ENCODE measurements at places on chromosomes 2 and 18.
A peak's percentile ranks its signal among the peaks of the same experiment; 100 is the strongest.

DNA sequence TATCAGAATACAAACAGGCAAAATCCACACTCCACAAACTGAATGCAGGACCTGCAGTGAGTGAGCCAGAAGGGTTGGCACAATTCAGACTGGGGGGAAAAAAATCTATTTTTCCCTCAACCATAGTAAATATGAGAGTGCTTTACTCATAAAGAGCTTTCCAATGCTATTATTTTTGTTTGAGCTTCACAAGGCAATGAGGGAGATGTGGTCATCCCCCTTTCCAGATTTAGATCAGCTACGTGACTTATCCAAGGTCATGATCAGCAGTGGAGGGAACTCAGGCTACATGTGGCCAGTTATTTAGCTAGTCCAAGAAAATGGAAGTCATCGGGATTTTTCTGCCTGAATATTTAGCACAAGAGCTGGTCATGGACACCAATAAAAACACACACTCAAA lies 120.4 kb upstream of the KLF7 start:
- no peak for DNase-seq

- peak; percentile 93 for DNase-seq
Observed at GRCh38 chr2:200405599-200406298, 99.3 kb downstream of the SPATS2L start.

DNA sequence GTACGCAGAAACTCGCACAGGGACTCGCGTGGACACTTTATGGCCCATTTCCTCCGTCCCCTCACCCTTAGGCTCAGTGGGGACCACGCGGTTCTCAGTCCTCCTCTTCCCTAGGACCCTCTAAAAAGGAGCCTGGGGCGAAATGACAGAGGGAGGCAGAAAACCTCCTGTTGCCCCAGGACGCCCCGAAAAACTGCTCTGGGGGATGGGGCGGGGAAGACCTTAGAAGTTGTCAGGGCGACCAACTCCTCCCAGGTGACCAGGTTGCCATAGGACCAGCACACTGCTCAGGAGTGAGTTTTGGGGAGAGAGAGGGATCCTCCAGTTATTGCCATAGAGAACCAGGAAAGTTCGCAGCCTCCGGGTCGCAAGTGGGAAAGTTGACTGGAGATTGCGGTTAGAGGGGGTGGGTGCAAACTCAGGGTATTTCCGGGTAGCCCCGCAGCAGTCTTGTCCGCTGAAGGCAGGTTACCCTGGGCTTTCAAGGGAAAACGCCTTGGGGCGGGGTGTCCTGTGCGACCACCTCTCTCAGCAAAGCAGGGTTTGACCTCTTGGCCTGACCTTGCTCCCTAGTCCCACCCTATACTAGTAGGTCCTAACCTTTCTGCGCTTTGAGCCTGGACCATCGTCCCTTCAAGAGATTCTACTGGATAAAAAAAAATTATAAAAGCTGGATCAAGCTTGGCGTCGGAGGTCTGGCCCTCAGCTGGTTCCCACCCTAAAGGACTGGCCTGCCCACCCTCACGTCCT lies 7.8 kb upstream of the PAX3 start:
- no peak for DNase-seq

DNA sequence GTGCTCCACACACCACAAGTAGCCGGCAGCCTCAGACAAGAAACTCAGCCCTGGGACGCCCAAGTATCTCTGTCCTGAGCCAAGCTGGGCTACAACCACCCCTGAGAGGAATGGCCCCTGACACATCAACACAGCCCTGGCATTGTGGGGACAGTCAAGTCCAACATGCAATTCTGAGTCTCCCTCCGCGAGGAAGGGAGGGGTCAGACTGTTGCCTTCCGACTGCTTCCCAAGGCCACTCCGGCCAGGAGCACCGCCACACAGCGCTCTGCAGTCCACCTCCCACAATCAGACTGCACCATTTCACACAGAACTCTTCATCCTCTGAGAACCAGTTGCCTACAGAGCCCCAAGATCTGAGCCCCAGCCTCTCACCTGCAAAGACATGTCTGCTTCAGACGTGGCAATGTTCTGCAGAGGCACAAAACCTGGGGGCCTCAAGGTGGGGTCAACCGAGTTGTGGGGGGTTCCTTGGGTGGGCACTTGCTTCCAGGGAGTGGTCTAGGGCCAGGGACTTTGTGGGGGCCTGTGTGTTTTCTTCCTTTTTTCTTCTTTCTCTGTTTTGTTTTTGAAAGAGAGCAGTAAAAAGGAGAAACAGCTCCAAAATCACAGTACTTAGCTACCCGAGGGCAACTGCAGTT lies 76.7 kb upstream of the SALL3 start:
- DNase-seq, result no peak

DNA sequence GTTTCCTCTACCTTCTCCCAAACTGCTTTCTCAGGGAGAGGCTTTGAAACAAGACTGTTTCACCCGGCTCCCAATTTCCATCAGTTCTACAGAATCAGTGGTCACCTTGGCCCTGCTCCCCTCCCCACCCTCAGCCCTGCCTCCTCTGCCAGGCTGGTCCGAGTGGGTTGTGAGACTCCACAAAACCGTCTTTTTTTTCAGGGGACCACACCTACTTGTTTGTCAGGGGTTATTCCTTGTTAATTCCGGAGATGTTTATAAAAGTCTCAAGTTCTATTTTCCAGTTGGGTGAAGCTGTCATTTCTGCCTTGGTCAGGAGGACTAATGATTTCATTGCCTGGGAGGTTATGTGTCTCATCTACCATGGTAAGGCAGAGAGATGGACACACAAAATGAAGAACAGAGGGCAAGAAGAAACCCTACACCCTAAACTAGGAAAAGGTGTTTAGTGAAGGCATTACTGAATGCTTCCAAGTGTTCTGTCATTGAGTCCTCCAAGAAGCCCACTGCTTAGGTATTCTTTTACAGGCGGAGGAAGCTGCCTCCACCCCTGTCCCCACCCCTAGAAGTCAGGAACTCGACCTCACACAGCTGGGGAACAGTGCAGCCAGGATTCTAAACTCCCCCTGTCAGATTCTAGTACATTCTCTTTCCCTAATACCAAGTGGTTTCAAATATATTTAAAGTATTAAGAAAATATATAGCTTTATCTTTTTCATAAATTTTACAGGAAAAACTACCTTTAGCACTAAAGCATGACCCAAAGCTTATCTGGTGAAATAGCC lies 46.3 kb downstream of the COPS8 start:
- DNase-seq, result no peak

- no peak for DNase-seq
Observed at GRCh38 chr2:20556756-20557155, 94.1 kb downstream of the HS1BP3 start.

DNA sequence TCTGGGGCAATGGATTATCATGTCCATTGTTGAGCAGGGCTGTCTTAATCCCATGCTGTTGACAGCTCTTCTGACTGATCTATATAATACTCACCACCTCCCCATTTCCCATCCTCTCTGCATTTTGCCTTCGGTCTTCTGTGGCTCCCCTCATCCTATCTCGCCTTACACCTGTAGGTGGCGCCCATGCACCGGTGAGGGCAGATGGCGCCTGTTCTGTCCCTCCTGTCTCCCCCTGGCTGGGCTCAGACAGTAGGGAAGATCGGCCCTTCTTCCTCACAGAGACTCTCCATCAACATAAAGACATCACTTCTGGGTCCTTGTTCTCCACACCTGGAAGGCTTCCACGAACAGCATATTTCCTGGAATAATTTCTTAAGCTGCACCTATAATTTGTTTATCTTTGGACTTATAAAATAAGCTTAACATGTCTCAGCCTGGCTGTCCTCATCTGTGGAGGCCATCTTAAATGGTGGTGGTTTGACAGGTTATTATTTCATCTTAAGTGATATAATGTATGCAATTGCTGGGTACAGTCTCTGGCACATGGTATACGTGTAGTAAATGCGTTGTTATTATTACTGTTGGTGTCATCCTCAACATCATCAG lies 10.9 kb upstream of the CDH20 start:
- DNase-seq, result peak; percentile 54

GRCh38 chr2:27177441-27178351 lies 28.9 kb downstream of the TCF23 start:
- no peak for DNase-seq

DNA sequence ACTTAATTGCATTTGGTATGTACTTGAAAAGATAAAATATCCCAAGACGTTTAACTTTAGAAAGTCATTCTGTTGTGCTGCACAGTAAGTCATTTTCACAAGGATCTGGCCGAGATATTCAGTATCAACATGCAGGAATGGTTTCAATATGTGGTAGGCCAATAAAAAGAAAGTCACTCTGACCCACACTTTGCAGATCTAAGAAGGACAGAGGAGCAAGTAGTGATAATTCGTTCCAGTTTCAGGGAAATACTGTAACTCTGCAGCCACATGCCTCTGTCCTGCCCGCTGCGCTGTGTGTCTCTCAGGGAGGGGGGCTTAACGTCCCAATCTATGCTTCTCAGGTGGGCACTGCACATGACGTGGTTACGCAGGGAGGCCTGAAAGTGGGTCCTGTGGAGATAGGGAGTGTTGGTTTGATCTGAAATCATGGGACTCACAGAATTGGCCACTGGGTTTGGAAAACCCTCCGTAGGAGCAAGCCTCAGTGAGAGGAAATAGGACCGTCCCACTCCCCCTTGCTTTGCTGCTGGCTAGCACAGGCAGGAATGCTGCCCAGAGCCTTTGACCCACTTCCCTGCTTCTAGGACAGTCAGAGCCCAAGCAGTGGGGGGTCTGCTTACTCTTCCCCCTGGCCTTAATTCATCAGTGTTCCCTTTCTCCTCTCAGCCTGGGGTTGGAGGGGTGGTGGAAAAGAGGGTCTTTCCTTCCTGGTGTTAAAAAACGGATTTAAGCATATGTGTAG lies 314.7 kb upstream of the SPRED2 start:
- DNase-seq, result no peak

DNA sequence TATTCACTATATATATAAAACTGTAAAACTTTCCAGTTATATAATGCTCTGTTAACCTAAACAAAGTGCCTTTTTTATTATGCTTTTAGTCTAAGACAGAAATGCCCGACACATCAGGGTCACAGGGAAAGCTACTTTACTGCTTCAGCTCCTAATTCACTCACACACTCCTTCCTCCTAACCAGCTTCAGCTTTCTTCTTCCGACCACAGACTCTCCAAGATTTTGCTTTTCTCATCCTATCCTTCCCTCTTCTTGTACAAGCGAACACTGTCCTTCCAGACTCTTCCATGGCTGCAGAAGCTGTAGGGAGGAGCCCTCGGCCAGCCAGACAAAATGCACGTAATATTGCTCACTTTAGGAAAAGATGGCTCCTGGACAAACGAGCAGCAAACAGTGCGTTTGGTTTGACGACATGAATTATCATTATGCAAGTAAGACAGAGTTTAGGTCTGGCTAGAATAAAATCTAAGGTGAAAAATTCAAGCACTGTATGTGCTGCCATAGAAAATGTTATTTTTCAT lies 47.5 kb upstream of the HNRNPA3 start:
- DNase-seq, result peak; percentile 70

DNA sequence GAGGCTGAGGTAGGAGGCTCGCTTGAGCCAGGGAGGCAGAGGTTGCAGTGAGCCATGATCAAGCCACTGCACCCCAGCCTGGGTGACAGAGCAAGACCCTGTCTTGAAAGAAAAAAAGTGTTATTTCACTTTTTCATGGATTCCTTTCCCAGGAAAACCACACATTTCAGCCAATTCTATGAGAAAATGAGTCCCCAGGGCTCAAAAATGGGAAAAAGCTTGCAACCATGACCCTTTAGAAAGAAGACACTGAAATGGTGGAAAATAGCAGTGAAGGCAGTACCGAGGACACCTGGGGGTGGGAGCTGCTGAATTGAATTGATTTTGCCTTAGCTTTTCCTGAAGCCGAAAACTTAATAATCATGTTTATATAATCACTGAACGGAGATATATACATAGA lies 284.2 kb upstream of the HDAC4 start:
- DNase-seq, result no peak

GRCh38 chr2:150700666-150701580 lies 213.5 kb upstream of the RND3 start:
- DNase-seq, result no peak

DNA sequence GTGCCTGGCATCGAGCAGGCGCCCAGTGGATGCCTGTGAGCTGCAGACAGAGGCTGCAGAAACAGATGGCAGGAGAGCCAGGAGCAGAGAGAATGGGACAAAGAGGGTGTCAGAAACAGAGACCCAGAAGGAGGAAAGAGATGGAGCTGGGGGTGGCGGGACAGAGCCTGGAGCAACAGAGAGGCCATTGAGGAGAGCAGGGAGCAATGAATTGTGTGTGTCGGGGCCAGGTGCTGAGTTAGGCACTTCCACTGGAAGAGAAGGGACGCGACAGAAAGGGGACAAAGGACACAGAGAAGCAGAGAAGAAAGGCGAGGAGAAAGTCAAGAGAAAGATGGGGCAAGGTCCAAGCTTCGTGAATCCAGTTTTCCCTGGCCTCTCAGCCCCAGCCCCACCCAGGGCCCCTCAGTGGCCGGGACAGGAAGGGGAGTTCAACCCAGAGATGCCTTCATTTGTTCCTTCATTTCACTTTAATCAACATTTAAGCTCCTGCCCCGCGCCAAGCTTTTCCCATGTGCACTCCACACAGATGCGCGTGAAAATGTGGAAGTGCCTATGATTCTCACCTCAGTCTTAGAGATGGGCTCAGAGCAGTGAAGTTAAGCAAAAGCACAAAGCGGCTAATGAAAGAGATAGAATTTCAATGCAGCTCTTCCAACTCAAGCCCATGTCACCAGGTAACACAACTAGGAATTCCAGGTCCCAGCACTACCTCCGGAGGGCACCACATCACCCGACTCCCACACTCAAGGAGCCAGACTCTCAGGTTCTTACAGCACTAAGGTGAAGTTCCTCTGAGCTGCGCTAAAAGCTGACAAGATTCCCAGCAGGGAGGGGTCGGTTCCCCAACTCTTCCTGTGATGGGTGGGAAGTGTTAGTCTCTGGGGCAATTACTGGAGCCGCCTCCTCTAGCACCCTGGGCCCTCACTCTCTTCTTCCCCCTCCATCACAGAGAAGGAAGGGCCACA lies 55.1 kb downstream of the TNS1 start:
- peak; percentile 15 for DNase-seq

GRCh38 chr18:74778191-74778847 lies 180.6 kb downstream of the ZNF407 start:
- DNase-seq, result no peak

- DNase-seq, result no peak
Observed at GRCh38 chr2:227430639-227431038, 41.3 kb upstream of the AGFG1 start.

DNA sequence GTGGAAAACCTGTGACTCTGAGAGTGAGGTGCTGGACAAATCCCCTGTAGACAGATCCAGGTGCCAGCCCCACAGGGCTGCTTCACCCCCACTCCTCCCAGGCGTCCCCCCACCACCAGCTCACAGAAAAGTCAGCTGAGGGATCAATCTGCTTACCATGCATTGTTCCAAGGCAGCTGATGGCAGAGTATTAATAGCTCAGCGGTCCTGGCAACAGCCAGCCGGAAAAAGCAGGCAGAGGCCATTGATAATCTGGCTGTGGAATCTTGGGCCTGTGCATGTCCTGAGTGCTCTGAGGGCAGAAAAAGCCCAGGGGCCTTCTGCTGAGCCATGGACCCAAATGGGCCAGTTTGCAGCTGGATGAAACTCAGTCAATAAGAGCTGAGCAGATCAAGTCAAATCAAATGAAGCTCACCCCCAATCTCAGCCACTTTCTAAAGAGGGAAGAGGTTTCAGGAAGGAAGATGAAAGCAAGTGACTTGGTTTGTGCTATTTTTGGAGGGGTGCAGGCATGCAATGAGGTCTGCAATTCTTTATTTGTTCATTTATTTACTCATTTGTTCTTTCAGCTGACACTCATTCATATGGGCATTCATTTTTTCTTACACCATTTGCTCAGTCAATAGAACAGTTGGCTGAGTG lies 63.4 kb downstream of the GYPC start:
- DNase-seq, result no peak

GRCh38 chr2:237530472-237531433 lies 35.6 kb upstream of the PRLH start:
- DNase-seq, result no peak

- DNase-seq, result no peak
Observed at GRCh38 chr2:235737840-235738239, 244.0 kb downstream of the AGAP1 start.

Data from ACHN (cell line).